ENCODE measurements at places on chromosomes 11 and 22. TPM values are rescaled to one million over a fixed set of nuclear protein-coding genes. Genes with fewer than 3 reads are reported as not detected.

BDNF gene
- total RNA-seq = not detected

CHRDL2 gene
- not detected for total RNA-seq

DNA sequence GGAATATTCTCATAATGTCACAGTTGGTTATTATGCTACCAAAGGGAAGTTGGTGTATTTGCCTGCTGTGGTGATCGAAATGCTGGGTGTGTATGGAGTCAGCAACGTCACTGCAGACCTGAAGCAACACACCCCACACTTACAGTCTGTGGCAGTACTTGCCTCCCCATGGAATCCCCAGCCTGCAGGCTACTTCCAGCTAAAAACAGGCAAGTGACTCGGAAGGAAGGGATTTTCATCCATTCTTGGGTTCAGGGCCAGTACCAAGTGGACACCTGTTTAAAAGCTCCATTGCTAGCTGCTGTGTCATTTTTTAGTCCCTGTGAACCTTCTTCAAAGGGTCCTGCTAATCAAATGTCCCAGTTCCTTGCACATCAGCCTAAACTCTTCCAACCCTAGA is 149.6 kb downstream of the C11orf91 start:
- DNase-seq = no peak
- no peaks in the 10 kb centered on the region for H3K4me1 ChIP-seq
- no peak overlapping the region for H3K4me3 ChIP-seq
- peaks cover 8% of the 10 kb centered on the region for H3K27me3 ChIP-seq

DNA sequence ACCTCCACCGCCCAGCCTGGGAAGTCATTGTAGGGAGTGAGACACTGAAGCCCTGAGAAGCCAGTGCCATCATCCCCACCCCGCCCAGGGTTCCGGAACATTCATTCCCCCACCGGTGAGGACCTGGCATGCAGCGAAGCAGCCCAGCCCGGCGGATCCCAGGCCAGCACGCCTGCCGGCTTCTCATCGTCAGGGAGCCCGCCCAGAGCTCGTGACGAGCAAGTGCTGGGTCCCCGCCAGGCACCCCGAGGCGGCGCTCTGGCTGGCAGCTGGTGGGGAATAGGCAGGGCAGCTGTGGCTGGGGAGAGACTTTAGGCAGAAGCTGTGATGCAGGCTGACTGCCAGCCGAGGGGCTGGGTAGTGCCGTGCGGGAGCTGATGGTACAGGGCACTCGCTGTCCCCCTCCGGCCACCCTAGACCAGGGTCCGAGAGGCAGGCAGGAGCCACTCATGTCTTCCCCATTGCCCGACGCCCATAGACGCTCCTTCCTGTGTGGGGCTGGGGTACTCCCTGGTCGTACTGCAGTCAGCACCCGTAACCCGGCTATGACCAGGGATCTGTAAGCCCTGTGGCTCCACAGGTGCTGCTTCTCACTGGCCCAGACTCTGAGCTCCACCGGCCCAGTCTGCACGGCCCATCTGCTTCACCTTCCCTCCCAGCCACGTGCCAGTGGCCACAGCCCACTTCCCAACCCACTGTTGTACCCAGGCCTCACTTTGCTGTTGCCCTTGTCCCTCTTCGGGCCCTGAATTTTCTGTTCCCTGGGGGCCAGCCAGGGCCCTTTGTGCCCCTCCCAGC is 24.5 kb upstream of the CABP7 start:
- DNase-seq = no peak

DNA sequence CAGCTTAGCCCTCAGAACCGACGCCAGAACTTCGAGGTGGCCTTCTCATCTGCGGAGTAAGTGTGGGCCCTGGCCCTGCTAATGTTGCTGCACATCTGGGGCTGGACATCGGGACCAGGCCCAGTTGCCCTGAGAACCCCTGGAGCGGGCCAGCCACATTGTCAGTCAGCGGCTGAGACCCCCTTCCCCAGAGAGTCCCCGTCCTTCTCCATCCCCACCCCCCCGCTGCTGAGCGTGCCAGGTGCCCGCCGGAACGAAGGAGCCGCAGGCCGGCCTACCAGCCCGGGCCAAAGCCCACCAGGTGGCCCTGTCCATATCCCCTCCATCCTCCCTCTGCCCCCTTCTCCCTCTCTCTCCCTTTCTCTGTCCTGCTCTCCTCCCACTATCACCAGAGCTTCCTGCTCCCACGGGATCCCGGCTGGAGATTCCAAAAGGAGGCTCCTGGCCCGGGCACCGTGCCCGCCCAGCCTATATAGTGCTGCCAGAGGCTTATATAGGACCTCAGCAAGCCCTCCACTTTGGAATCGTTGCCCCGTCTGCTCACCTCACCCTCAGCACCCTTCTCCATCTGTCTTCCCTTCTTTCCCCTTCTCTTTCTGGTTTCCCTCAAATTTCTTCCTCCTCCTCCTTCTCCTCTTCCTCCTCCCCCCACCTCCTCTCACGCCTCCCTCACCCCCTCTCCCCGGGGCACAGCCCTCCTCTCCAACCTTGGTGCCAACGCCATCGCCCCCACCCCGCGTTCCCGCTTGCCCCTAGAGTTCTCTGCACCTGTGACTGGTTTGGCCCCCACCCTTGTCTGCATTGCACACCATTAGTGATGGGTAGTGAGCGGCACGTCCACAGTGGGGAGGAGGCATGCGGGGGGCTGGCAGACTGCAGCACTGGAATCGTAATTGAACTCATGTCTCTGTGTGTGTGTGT is 7.3 kb downstream of the SELENOM start:
- no peak overlapping the region for H3K27ac ChIP-seq
- DNase-seq = no peak
- H3K36me3 ChIP-seq = no peaks in the 10 kb centered on the region
- H3K4me3 ChIP-seq = no peak overlapping the region
- no peaks in the 10 kb centered on the region for H3K27me3 ChIP-seq

DNA sequence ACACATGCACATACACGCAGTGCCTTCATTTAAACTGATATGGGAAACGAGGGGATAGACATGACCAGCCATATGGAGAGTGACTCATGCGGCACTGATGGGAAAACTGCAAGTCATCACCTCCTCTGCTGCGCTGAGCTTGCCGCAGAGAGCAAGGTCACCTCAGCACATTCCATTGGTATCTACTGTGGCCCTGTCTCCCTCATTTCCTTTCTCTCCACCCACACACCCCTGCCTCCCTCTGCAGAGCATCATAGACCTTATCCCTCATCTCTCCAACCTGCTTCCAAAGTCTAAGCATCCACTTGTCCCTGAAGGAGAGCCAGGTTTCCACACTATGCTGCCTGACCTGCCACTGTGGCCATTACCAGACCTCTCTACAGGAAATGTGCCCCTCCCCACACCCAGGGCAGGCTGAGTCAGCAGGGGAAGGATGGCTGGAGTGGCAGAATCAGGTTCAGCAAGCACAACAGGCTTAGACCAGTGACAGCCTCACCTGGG is 116.9 kb upstream of the SNX19 start:
- no peak overlapping the region for H3K4me3 ChIP-seq
- DNase-seq = no peak
- H3K36me3 ChIP-seq = no peaks in the 10 kb centered on the region
- no peak overlapping the region for H3K27ac ChIP-seq
- H3K27me3 ChIP-seq = no peaks in the 10 kb centered on the region

- DNase-seq = no peak
- H3K36me3 ChIP-seq = no peaks in the 10 kb centered on the region
- H3K4me3 ChIP-seq = no peak overlapping the region
These were observed 98.4 kb downstream of the TP53I11 start for GRCh38 chr11:44852159-44852747.

- no peaks in the 10 kb centered on the region for H3K36me3 ChIP-seq
- H3K27ac ChIP-seq = peak overlapping the region; percentile 55
- no peak for DNase-seq
- no peaks in the 10 kb centered on the region for H3K27me3 ChIP-seq
These were observed 17.4 kb downstream of the ZBTB16 start for GRCh38 chr11:114076921-114077331.

GRCh38 chr22:41557401-41558240 is 3.2 kb upstream of the CSDC2 start:
- no peaks in the 10 kb centered on the region for H3K4me1 ChIP-seq
- no peak for DNase-seq
- no peak overlapping the region for H3K4me3 ChIP-seq
- no peaks in the 10 kb centered on the region for H3K27me3 ChIP-seq
- H3K36me3 ChIP-seq = no peaks in the 10 kb centered on the region
